ENCODE measurements at places on chromosomes 4 and X.

- no peak for DNase-seq
These were observed 49.2 kb downstream of the ENOPH1 start for GRCh38 chr4:82479562-82479961.

GRCh38 chr4:139666735-139667281, 1.2 kb downstream of the MGST2 start:
- peak; percentile 78 for DNase-seq

DNA sequence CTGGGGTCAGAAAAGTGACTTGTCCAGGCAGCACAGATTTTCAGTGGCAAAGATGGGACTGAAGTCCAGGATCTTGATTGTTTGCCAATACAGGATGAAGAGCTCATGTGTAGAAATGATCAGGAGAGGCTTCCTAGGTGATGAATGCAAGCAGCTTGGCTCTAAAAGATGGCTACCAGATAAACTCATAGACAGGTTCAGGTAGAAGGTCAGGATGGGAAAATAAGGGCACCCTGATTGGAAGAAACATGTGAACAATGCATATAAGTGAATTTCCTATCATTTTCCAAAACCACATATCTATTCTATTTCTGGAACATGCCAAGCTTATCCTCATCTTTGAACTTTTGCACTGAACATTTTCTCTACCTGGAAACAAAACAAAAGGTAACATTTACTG, 87.7 kb downstream of the FAM13A start:
- DNase-seq = no peak

- no peak for DNase-seq
These were observed 12.1 kb upstream of the CLCN5 start for GRCh38 chrX:49910344-49910743.

- no peak for DNase-seq
These were observed 345.7 kb upstream of the NR3C2 start for GRCh38 chr4:148787831-148788477.

DNA sequence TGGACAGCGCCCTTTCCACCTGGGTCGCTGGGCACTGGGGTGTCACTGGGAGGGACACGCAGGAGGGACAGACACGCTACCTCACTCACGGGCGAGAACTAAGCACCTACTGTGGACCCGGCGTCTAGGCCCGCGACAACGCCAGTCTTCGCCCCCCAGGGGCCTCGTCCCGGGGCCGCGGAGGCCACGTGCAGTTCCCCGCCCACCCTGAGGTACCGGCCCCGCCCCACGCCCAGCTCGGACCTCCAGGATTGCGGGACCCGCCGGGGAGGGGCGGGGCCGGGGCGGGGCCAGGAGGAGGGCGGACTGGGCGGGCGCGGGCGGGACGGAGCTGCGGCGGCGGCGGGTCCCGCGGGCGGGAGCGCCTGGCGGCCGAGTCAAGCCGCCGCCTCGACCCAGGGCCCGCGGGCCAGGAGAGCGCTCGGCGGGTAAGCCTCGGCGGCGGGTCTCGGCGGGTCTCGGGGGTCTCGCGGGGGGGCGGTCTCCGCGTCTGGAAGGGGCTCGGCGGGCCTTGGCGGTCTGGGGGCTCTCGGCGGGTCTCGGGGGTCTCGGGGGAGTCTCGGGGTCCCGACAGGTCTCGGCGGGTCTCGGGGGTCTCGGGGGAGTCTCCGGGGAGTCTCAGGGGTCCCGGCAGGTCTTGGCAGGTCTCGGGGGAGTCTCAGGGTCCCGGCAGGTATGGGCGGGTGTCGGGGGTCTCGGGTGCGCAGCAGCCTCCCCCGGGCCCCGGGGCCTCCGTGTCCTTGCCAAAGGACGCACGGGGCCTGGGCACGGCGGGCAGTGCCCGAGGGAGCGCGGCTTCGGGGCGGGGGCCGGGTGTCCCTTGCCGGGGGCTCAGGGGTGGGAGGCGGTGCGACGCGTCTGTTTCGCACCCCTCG, at the start of gene SH3BP2:
Gene SH3BP2 (plus strand): TSS at position 375 of the 875 bp plus-strand sequence. CDS start 27,533 bp downstream, outside the sequence.
- peak; percentile 34 for DNase-seq

DNA sequence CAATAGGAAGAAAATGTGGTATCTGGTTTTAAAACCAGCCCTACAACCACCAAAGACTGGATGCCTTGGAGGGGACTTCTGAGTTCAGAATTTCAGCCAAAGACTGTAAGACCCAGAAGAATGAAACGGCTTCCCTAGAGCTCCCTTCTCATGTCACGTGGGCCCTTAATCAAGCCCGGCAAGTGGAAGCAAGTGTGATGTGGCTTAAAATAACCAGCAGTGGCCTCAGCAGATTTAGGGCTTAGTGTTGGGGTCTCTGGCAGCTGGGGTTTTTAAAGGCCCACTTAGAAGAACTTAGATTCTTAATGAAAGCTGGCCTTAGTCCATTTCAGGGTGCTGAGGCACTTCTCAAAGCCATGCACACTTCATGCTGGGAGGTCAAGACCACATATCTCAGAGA, 111.2 kb upstream of the TBC1D9 start:
- DNase-seq = no peak

GRCh38 chrX:8289523-8289922, 118.5 kb upstream of the VCX2 start:
- no peak for DNase-seq

- peak; percentile 6 for DNase-seq
These were observed 80.6 kb downstream of the PBDC1 start for GRCh38 chrX:76253432-76253831.

DNA sequence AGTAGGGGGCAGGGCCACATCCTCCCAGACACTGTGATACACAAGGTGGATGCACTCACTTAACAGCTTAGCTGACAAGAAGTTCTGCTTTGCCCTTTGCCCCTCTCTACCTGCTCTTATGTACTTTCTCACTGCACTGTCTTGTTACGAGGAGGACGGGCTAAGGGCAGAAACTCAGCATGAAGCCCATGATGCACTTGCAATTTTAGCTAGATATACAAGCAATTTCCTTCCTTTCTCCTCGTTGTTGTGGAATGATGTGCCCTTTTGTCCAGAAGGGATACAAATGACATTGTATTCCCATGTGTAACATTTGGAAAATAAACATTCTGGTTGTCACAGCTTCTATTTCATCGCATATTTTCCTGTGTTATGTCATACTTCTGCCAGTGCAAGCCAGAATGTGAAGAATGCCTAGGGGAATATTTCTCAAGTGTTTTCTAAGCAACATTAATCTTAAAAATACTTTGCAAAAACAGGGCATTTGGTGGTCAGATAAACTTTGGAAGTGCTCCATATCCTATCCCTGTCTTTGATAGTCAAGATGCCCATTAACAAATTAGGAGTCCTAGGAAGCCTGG, 47.2 kb downstream of the MAOA start:
- DNase-seq = no peak

- DNase-seq = no peak
These were observed 177.8 kb downstream of the SOWAHB start for GRCh38 chr4:76720121-76720520.

DNA sequence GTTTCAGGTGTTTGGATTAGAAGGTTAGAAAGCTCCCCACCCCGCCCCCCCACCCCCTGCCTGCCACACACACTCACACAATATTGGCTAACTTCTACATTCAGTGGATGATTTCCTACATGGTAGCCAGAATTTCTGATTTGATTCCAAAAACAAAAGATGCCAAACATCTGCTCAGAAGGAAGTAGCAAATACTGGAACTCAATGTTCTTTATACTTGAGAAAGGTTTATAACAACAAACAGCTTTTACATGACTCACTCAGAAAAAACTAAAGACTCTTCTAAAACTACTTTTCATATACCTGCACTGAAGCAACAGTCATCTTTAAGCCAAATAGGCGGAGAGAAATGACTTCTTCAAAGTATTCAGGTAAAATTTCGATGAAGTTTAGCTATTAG, 750.5 kb upstream of the POU3F4 start:
- no peak for DNase-seq

GRCh38 chrX:148311544-148311943, 188.9 kb upstream of the AFF2 start:
- DNase-seq = no peak

GRCh38 chrX:78592030-78592429, 67.1 kb downstream of the RTL3 start:
- no peak for DNase-seq

GRCh38 chr4:84237008-84237407, 262.1 kb downstream of the NKX6-1 start:
- no peak for DNase-seq

- DNase-seq = no peak
These were observed 3.2 kb downstream of the TKTL2 start for GRCh38 chr4:163470391-163470790.

DNA sequence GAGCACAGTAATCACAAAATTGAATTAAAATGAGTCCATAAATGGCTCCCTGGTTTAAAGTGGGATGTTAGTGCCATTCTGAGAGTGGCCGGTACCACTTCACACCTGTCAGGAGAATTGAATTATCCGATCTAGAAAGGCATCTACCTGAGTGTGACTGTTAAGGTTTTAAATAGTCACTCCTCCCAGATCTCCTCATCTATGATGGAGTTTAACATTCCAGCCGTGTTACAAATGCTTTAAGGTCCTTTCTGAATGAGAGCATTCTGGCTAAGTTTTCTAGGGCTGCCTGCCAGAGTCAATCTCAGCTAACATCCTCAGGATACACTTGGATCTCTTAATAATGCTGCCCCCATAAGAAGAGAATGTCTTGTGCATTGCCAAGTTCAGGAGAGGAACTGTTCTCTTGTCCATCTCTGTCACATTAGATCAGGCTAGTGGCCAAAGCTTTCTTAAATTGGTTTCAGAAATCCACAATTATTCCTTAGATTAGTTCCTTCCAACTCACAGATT, 231.1 kb downstream of the SLC39A8 start:
- no peak for DNase-seq

- peak; percentile 66 for DNase-seq
These were observed 28.1 kb downstream of the ZFP42 start for GRCh38 chr4:188023682-188024081.

- DNase-seq = no peak
These were observed 39.1 kb downstream of the PDGFRA start for GRCh38 chr4:54268151-54268550.

GRCh38 chr4:88101165-88101564, 57.3 kb downstream of the ABCG2 start:
- DNase-seq = no peak

DNA sequence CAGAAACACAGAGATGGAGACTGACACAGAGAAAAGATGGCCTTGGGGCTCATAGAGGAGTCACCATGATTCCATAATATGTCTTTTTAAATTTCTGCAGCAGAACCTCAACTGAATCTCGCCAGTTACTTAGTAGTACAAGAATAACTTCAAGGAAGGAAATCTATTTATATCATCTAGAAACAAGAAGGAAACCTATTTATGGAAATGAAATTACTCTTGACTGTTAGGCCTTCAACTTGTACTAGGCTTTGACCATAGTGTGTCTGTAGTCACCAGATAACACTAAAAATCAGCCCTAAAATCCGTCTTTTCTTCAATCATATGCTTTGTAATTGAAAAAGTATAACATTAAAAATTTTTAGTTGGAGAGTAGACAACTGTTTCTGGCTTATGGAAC, 740.4 kb downstream of the TRIML1 start:
- no peak for DNase-seq

Data from NCI-H526 treated with DMSO at 0.1 percent for 48 hours (cell line).